PC-9 (cell line): ENCODE measurements at places on chromosomes 1 and 21.

DNA sequence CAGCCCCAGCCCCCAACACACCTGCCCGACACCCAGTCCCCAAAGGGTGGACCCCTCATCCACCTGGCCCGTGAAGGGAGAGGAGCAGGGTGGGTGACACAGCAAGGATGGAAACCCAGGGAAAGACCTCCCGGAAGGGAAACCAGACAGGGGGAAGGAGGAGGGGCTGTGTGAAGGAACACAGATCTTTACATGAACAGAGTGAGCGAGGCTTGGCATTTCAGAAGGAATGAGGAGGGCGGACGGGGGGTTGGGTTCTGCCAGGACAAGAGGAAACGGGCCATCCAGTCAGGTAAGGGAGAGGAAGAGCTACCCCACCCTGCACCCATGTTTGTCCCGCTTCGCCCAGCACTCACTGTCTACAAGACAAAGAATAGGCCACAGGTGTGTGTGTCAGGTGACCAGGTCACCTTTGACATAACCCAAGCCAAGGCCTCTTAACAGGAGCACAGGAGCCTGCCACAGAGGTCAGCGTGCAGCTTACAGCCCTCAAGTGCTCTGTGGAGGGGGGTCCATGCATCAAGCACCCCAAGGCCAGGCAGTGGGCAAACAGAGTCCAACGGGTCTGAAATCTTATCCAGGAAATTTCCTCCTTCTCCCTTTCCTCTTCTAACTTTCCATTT is 18.0 kb upstream of the PRDM15 start:
- no peak overlapping the region for H3K4me3 ChIP-seq
- DNase-seq, result no peak
- H3K27ac ChIP-seq, result no peak overlapping the region
- H3K4me1 ChIP-seq, result 0 out of 2 replicates have a peak, but pooled peaks cover 2% of the 10 kb centered on the region
- H3K27me3 ChIP-seq, result no peaks in the 10 kb centered on the region
- no peaks in the 10 kb centered on the region for H3K36me3 ChIP-seq

DNA sequence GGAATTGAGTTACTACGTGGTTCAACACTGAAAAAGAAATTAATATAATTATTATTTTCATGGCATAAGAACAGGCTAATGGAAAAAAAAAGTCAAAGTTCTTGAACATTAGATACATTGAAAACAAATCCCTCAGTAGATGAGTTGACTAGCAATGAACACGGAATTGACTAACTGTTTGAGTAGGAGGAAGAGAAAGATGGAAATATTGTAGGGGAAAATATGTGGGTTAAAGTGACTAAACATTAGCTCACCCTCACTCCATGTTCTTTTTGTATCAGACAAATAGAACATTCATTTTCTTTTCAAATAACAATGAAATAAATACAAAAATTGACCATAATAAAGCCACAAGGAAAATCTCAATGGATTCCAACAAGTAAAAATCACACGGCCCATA is 84.3 kb downstream of the KCNK2 start:
- H3K27me3 ChIP-seq, result no peaks in the 10 kb centered on the region
- H3K4me1 ChIP-seq, result no peaks in the 10 kb centered on the region
- no peak overlapping the region for H3K4me3 ChIP-seq
- no peaks in the 10 kb centered on the region for H3K36me3 ChIP-seq

GRCh38 chr1:214193691-214194090 is 87.3 kb upstream of the SMYD2 start:
- H3K27me3 ChIP-seq, result no peaks in the 10 kb centered on the region
- H3K4me1 ChIP-seq, result no peaks in the 10 kb centered on the region
- no peak overlapping the region for H3K4me3 ChIP-seq

- no peak for DNase-seq
- no peaks in the 10 kb centered on the region for H3K36me3 ChIP-seq
- no peak overlapping the region for H3K27ac ChIP-seq
These were observed 5.4 kb downstream of the TFF3 start for GRCh38 chr21:42309753-42310213.

GRCh38 chr21:42016364-42016985 is 6.3 kb upstream of the ZBTB21 start:
- no peak overlapping the region for H3K27ac ChIP-seq
- peaks cover 6% of the 10 kb centered on the region for H3K4me1 ChIP-seq
- H3K4me3 ChIP-seq, result no peak overlapping the region
- no peaks in the 10 kb centered on the region for H3K27me3 ChIP-seq

DNA sequence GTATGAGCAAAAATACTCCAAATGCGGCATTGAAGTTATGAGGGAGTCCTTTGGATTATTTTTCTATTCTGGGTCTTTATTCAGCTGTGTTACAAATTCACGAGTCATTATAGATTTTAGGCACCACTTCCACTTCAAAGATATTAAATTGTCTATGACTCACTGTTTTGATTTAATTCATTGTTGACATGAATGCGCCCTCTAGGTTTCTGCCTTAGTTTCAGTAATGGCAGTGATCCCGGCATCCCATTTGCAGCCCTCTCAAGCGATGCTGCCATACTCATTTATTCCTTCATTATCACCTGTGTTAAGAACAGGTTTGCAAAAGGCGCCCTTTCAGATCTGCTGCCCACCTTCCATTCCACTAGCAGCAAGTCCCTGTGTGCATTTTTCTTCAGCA is 14.0 kb downstream of the RSPO1 start:
- no peaks in the 10 kb centered on the region for H3K36me3 ChIP-seq
- no peak overlapping the region for H3K27ac ChIP-seq
- H3K4me3 ChIP-seq, result no peak overlapping the region
- DNase-seq, result no peak

DNA sequence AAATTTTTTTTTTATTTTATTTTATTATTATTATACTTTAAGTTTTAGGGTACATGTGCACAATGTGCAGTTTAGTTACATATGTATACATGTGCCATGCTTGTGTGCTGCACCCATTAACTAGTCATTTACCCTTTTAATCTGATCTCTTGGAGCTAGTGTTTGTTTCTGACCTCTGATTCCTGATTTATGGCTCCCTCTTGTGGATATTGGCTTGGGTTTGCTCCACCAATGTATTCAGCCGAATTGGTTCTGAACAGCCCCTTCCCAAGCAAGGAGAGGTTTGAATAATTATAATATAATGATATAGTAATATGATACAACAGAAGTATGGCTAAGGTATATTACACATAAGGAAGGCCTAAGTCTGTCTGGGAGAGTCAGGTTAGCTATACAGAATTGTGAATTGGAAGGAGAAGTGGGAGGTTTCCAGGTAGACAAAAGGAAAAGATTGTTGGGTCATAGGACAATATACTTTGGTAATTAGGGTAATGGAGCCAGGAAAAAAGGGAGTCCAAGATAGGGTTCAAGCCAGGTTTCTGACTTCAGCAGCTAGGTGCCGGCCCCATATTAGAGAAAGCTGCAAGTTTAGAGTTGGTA is 53.1 kb upstream of the HMCN1 start:
- H3K36me3 ChIP-seq, result no peaks in the 10 kb centered on the region
- H3K27ac ChIP-seq, result no peak overlapping the region
- H3K4me1 ChIP-seq, result no peaks in the 10 kb centered on the region
- no peak for DNase-seq

GRCh38 chr1:153397051-153397923 is 6.4 kb upstream of the S100A8 start:
- H3K4me3 ChIP-seq, result no peak overlapping the region
- H3K36me3 ChIP-seq, result no peaks in the 10 kb centered on the region
- H3K4me1 ChIP-seq, result peaks cover 28% of the 10 kb centered on the region
- H3K27me3 ChIP-seq, result no peaks in the 10 kb centered on the region

- H3K27ac ChIP-seq, result peak overlapping the region; percentile 98
- no peaks in the 10 kb centered on the region for H3K36me3 ChIP-seq
- H3K4me3 ChIP-seq, result no peak overlapping the region
These were observed 1.7 kb upstream of the LAMB3 start for GRCh38 chr1:209653915-209654351.

DNA sequence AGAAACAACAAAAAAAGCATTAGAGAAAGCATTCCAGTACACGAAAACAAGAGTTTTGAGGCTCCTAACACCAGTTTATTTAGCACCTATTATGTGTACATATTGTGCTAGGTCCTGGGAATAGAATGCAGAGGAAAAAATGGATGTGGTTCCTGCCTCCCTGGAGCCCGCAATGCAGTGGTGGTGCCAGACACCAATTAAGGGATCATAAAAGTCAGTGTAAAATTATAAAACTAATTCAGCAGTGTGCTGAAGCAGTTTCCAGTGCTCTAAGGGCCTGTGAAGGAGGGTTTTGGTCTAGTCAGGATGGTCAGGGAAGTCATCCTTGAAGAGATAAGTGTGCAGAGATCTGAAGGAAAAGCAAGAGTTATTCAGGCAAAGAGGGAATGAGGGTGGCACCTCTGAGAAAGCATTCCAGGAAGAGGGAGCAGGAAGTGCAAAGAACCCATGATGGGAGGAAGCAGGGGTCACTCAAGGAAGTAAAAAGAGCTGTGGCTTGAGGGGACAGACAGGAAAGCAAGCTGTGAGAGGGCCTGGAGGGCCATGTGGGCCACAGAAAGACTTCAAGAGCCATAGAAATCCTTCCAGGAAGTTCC is 65.2 kb upstream of the IFNLR1 start:
- H3K4me1 ChIP-seq, result no peaks in the 10 kb centered on the region
- no peaks in the 10 kb centered on the region for H3K36me3 ChIP-seq
- H3K27me3 ChIP-seq, result no peaks in the 10 kb centered on the region
- no peak overlapping the region for H3K27ac ChIP-seq

DNA sequence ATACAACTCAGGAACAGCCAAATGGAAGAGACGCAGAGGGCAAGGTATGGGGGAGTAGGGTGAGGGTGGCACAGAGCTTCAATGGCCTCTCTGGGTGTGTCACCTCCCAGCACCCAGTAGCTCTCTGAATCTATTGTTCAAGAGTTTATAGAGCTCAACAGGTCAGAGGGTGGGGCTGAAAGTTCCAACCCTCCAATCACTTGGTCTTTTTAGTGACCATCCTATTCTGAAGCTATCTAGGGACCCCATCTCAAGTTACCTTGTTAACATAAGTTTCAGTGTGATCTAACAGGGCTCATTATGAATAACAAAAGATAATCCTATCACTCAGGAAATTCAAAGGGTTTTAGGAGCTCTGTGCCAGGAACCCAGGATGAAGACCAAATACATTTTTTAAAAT is 31.2 kb upstream of the ZNF697 start:
- H3K36me3 ChIP-seq, result no peaks in the 10 kb centered on the region
- H3K27ac ChIP-seq, result no peak overlapping the region
- H3K4me1 ChIP-seq, result peaks cover 16% of the 10 kb centered on the region
- no peak for DNase-seq
- H3K4me3 ChIP-seq, result no peak overlapping the region
- no peaks in the 10 kb centered on the region for H3K27me3 ChIP-seq

DNA sequence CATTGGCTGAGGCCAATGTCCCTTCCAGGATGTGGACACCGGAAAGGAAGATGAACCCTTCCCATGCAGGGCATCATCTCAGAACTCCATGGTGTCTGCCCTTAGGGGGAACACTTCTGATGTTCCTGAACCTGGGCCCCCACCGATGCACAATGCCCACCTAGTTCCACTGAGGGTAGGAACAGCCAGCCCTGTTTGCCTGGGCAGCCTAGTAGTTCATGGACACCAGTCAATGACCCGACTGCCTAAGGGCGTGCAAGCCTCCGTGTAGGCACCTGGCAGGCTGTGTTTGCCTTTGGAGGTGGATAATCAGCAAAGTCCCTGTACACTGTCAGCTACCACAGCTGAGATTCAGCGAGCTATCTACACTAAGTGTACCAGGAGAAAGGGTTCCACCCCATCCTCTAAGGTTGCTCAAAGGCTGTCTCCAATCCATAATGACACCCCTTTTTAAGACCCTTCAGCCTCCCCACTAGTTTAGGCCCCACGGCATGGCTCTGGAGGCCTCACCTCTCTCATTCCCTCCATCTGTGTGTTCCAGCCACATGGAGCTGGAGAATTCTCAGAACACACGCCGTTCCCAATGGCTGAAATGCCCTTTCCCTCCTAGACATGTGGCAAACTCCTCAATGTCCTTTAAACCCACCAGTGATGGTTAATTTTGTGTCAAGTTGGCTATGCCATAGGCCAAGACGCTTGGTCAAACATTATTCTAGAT is 124.8 kb upstream of the EDN2 start:
- H3K4me1 ChIP-seq, result no peaks in the 10 kb centered on the region
- no peak overlapping the region for H3K27ac ChIP-seq
- no peaks in the 10 kb centered on the region for H3K36me3 ChIP-seq
- H3K4me3 ChIP-seq, result no peak overlapping the region
- DNase-seq, result no peak
- no peaks in the 10 kb centered on the region for H3K27me3 ChIP-seq

DNA sequence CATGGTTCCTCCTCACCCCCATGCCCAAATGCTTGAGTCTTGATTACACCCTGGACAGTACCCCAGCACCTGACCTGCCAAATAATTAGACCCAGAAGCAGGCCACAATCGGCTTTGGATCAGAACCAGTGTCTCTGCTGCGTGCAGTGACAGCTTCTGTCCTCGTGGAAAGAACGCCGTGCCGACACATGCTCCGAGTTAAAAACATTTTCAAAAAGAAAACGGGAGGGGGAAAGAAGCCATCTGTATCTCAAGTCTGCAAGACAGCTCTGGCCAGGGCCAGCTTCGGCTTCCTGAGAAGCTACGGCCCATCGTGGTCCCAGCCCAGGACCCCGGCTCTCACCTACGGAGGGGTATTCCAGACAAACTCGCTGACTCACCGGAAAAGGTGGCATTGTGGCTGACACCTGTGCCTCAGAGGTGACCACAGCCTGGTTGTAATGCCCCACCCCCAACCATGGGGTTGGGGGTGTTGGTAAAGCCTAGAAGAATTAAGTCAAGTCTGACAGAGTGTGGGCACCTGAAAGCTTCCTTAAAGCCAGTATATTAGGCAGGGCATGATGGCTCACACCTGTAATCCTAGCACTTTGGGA is 25.8 kb downstream of the SSBP3 start:
- H3K4me3 ChIP-seq, result no peak overlapping the region
- H3K4me1 ChIP-seq, result peaks cover 10% of the 10 kb centered on the region
- no peaks in the 10 kb centered on the region for H3K36me3 ChIP-seq
- H3K27me3 ChIP-seq, result no peaks in the 10 kb centered on the region

DNA sequence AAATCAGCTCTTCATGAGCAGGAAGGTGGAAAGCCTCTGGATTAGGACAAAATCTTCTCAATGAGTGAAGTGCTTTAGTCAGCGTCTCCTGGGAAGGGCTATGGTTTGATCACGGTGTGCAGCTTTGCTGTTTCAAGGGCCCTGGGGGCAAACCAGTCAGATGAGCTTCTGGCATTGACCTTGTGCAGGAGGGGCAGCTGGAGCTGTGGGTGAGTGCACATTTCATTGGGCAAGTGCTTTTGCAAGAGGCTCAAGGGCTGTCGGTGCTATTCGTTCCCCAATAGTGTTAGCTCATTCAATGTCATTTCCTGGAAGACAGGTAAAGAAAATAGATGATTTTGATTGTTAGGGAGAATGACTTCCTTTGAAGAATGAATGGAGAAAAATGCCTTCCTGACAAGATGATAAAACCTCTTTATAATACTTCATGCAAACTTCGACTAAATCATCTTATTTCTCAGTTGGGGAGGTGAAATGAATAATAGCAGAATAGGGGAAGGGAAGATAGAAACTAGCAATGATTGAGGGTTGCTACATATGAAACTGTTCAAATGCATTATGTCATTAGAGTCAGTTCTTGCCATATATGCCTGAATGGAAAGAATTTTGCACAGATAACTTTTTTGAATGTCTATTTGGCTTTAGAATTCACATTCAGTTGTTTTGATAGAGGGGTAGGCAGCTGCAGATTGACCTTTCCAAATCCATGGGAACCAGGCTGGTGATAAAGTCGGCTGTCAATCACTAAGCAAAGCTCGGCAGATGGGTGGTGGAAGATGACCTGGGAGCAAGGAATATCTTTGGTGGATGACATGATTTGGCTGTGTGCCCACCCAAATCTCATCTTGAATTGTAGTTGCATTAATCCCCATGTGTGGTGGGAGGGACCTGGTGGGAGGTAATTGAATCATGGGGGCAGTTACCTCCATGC is 12.9 kb upstream of the DISC1 start:
- H3K4me1 ChIP-seq, result no peaks in the 10 kb centered on the region
- H3K36me3 ChIP-seq, result no peaks in the 10 kb centered on the region
- H3K27ac ChIP-seq, result no peak overlapping the region
- H3K4me3 ChIP-seq, result no peak overlapping the region
